Stimulated activated CD8-positive, alpha-beta memory T cell treated with anti-CD3 and anti-CD28 coated beads, Interleukin-15, amount 100 ng/mL, for 4 hours (primary cell): ENCODE measurements at places on chromosomes 13 and 19.

GRCh38 chr19:29650772-29651387 lies 14.4 kb upstream of the PLEKHF1 start:
- no peak for DNase-seq

DNA sequence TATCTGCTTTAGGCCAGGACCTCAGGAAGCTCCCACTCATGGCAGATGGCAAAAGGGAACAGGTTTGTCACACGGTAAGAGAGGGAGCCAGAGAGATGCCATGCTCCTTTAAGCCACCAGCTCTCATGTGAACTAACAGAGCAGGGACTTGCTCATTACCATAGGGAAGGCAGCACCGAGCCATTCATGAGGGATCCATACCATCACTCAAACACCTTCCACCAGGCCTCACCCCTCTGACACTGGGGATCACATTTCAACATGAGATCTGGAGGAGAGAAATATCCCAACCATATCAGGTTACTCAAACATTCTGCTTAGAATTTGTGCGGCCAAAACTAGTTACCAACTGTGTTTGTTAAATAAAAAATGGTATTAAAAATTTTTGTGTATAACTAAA lies 427.0 kb downstream of the UQCRFS1 start:
- DNase-seq = no peak

GRCh38 chr19:31054430-31054829 lies 294.8 kb downstream of the TSHZ3 start:
- DNase-seq = peak; percentile 12

- no peak for DNase-seq
Observed at GRCh38 chr13:40813667-40814454, 24.4 kb downstream of the SLC25A15 start.

DNA sequence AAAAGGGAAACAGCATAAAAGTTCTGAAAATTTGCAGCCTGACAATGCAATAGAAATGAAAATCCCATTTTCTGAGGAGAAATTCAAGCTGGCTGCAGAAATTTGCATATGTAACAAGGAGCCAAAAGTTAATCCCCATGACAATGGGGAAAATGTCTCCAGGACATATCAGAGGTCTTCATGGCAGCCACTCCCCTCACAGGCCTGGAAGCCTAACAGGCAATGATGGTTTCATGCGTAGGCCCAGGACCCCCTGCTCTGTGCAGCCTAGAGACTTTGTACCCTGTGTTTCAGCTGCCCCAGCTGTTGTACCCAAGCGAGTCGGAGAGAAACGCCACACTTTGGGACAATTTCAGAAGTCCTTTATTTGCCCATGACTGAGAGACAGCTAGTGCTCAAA lies 701.3 kb upstream of the KLHL1 start:
- no peak for DNase-seq

- DNase-seq = no peak
Observed at GRCh38 chr19:45577111-45577905, 7.3 kb downstream of the OPA3 start.
